ENCODE measurements at places on chromosomes 4 and X.

DNA sequence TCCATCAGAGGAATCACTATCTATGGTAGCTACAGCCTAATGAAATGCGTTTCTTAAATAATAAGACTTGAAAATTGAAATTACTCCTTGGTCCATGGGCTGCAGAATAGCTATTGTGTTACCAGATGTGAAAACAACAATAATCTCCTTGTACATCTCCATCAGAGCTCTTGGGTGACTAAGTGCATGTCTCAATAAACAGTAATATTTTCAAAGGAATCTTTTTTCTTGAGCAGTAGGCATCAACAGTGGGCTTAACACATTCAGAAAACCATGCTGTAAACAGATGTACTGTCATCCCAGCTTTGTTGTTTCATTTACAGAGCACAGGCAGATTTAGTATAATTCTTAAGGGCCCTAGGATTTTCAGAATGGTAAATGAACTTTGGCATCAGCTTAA, 67.3 kb downstream of the GLUD2 start:
- no peak for DNase-seq

DNA sequence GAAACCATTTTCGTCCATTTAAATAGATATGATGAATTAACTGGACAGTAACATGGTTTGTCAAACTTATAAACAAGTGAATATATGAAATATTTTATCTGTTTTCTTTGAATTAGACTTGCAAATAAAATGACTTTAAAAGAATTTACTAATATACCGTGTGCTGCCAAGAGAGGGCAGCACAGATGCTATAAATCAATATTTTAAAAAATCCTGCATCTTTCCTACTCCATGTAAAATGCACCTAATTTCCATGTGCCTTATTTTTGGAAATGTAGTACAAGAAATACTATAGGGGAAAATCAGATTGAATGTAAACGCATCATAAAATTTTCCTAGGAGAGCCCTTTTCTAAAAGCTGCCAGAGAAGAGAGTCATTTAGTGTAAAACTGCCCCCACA, 62.2 kb downstream of the PRKX start:
- no peak for DNase-seq

DNA sequence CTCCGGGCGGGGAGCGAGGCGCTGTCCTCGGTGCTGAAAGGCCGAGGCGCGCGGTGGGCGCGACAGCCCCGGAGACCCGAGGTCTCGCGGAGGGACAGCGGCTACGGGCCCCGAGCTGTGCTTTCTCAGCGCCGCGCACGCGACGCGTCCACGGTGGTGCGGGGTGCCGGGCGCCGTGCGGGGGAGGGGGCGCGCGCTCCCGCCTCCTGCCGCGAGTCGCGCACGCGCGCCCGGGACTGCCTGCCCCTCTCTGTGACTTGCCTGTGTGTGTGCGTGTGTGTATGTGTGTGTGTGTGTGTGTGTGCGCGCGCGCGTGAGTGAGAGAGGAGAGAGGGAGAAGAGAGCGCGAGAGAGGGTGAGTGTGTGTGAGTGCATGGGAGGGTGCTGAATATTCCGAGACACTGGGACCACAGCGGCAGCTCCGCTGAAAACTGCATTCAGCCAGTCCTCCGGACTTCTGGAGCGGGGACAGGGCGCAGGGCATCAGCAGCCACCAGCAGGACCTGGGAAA, at the start of gene GRIA2:
TSS of gene GRIA2 (plus strand) at position 358 of the 511 bp plus-strand sequence. CDS start 315 bp downstream, outside the sequence.
- DNase-seq = peak; percentile 53

GRCh38 chr4:42284030-42284429, 113.3 kb upstream of the SHISA3 start:
- no peak for DNase-seq

DNA sequence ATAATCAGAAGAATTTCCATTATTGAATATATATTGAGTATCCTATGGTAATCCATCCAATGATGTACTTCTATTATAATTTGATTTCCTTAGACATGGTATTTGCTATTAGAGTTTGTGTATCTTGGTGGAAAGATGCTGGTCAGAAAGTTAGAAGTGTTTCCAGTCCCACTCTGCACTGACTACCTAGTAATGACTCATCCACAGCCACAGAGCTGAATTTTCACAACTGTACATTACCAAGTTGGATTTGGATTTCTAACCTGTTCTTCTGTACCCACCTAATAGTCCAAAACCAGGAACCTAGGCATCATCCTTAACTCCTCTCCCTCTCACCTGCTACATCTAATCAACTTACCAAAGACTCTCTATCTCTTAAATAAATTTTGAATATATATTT, 145.4 kb downstream of the REELD1 start:
- no peak for DNase-seq

DNA sequence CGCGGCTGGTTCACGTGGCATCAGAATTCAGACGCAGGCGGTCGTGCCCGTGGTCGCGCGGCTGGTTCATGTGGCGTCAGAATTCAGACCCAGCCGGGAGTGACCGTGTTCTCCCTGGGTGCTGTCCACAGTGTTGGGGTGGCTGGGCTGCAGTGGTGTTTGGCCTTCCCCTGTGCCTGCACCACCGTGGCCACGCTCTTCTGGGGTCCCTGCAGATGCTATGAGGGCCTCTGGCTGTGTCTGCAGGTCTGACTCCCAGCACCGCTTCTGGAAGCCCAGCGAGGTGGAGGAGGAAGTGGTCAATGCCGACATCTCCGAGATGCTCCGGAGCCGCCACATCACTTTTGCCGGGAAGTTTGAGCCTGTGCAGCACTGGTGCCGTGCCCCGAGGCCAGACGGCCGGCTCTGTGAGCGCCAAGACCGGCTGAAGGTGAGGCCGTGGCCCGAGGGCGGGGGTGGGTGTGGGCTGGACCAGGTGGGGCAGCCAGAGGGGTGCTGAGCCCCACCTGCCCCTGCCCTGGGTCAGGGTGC, 26.4 kb downstream of the NKX1-1 start:
- no peak for DNase-seq

DNA sequence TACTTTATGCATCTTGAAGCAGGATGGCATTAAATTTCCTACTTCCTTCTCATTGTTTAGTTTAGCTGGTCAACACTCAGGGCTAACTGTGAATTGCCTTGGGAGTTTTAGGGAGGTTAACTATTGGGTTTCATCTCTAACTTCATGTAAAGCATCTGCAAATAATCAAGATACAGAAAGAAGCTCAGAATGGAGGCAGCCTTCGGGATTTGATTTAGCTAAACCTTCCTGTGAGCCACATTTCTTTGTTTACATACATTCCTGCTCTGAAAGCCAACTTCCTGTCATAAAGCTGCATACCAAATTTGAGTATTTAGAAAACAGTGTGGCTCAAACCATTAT, 131.7 kb upstream of the PCDH18 start:
- DNase-seq = peak; percentile 60

DNA sequence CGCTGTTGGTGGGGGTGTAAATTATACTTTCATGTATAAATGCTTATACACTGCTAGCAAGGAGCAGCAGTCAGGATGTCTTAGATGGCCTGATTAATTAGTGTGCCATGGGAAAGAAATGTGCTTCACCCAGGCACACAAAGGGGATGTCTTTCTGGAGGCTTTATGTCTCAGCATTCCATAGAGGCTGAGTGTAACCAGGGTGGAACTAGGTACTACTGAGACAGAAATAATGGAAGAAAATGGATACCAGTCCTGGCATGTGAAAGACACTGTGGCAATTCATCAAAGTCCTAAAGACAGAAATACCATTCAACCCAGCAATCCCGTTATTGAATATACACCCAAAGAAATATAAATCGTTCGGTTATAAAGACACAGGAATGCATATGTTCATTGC, 52.5 kb downstream of the PF4 start:
- DNase-seq = no peak

DNA sequence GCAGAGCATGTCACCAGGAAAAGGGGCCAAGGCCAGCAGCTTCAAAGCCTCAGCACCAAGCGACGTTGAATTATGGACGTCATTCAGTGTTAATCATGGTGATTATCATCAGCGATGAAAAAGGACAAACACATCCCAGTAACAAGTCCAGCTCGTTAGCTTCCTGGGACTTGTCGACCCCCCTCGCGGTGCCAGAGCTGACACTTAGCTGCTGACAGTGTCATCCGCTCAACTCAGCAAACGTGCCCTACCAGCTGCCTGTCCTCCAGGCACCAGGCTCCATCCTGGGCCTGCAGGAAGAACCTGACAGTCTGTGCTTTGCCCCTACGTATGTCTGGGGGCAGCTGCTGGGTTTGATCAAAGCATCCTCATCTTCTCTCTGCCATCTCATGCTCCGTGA, 137.0 kb upstream of the PSAPL1 start:
- no peak for DNase-seq

GRCh38 chrX:44022964-44023363, 49.8 kb upstream of the NDP start:
- DNase-seq = no peak

- no peak for DNase-seq
Observed at GRCh38 chrX:10677490-10677889, 57.1 kb upstream of the MID1 start.

DNA sequence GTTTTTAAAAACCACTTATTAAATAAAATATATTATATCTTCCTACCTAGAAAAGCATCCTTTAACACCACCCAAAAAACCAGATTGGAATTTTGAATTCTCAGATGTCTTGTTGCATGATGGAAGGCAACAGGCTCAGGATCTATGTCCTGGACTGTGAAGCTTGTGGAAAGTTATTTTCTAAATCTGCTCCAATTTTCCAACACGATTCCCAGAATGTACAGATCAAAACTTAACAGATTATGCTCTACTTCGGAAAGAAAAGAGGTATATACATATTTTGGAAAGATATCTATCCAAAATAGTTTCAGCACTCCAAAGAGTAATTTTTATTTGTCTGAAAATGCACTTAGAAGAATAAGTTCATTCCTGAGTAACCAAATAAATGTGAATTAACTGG, 291.7 kb upstream of the EMCN start:
- DNase-seq = no peak

DNA sequence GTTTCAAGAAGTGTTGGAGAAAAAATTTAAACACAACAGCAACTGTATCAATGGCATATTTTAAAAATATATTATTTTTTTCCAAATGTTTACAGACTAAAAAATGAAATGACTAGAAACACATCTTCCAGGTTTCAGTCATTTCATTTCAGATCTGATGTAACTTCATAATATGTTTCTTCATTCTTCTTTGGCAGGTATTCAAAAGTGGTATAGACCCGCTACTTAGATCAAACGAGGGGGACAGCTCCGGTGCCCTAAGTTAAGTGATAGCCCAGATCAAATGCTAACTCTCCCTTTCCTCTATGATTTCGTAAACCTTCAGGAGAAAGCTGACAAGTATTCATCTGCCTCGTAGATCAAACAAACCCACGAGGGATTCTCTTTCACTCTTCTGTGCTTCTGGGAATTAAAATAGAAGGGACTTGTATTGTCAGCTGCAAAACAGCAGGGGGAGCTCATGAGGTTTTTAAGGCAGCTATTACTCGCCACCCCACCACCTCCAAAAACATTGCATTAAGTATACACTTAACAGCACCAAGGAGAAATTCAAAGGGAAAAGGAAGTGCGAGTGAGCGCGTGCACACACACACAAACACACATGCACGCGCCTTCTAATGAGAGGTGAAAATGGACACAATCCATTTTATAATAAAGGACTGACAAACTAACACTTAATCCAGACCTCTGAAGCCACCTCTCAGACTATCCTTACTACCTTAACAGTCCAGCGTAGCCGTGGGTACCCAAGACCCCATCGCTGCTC, 21.4 kb downstream of the HELT start:
- peak; percentile 23 for DNase-seq

DNA sequence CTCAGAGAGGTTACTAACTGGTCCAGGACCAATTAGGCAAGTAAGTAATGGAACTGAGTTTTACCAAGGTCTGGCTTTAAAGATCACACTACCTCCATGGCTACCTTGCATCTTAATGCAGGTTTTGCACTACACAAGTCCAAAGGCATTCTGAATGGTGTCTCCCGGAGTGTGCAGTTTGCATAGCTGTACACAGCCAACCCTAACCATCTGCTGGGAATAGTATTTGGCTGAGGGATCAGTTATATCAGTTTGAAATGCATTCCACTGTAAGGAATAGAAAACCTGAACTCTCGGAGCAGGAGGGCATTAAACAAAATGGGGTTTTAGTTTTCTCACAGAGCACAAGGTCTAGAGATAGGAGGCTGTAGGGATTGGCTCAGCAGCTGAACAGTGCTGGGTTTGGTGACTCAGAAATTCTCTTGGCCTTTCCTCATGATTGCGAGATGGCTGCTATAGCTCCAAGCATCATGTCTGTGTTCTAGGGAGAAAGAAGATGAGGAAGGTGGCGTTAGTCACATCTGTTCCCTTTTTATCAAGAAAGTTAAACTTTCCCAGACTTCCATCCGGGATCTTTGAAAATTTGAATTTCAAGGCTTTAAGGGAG, 177.1 kb downstream of the NHS start:
- DNase-seq = peak; percentile 73

DNA sequence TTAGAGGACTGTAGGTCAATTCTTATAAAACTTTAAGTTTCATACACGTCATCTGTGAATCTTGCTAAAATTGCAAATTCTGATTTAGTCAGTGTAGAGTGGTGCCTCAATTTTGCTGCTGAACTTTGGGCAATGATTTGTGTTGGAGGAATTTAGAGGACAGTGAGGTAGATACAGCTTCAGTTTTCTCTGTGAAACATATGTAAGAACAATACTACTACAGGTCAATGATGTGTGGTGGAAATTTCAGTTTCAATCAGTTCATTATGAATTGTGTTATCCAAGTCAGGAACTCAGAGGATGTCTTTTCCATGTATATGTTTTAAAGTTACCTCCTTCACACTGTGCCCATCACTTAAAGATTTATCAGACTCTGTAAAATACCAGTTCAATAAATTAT, 1597.8 kb upstream of the PCDH10 start:
- no peak for DNase-seq

GRCh38 chr4:89307446-89308160, at the start of gene GPRIN3:
Gene GPRIN3 (minus strand): TSS chr4:89307800. CDS start chr4:89250110, 57,690 bp downstream.
- DNase-seq = peak; percentile 23

DNA sequence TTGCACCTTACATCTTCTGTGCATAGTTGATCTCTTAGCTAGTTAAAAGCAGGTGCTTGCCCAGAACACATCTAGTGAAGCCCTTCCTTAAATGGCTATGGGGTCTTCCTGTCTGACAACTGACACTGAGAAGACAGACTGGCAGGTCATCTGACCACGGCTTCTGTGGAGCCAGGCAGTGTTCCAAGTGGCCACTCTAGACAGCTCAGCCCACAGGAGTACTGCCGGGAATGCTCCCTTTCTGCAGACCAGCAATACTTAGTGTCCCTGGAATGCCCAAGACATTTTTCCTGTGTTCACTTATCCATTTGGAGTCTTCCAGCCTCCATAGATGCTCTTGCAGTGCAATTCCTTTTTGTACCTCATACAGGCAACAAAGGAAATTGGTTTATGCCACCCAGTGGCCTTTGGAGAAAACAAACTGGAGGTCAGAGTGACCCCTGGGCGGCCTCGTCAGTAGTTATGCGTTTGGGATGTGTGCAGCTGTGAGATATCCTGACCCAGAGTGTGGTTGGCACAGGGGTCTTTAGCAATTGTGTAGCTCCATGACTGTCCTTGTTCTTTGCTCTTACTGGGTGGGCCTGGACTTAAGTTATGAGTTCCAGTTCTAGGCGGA, 335.5 kb downstream of the ARHGAP10 start:
- DNase-seq = peak; percentile 42

GRCh38 chr4:182555997-182556418, 312.8 kb downstream of the TENM3 start:
- DNase-seq = peak; percentile 90

Data from astrocyte (in vitro differentiated cells and primary cell).